SJSA1 (cell line): ENCODE measurements at places on chromosomes 1 and 21. TPM values are rescaled to one million over a fixed set of nuclear protein-coding genes. Genes with fewer than 3 reads are reported as not detected.

SLC16A4 gene
- total RNA-seq, result 7.0 and 17.4 TPM in 2 replicates

BTBD19 gene
- 0.81 and 4.0 TPM in 2 replicates for total RNA-seq

RPE65 gene
- total RNA-seq, result not detected in 2 replicates

GRCh38 chr1:107430540-107431228, 289.8 kb downstream of the NTNG1 start:
- DNase-seq, result peak; percentile 20

GRCh38 chr1:146029117-146029516, 7.6 kb upstream of the HJV start:
- no peak for DNase-seq

- DNase-seq, result no peak
These were observed 63.5 kb upstream of the KIAA1614 start for GRCh38 chr1:180849031-180849775.

DNA sequence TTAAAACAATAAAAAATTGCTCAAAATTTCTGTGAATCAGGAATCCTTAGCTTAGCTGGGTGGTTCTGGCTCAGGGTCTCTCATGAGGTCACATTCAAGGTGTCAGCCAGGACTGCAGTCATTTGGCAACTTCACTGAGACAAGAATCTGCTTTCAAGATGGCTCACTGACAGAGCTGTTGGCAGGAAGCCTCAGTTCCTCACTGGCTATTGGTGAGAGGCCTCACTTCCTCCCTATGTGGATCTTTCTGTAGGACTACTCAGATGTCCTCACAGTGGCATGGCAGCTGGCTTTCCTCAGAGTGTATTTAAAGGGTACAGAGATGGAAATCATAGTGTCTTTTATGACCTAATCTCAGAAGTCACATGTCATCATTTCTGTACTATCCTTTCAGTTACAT, 785.7 kb downstream of the ADGRL2 start:
- no peak for DNase-seq

DNA sequence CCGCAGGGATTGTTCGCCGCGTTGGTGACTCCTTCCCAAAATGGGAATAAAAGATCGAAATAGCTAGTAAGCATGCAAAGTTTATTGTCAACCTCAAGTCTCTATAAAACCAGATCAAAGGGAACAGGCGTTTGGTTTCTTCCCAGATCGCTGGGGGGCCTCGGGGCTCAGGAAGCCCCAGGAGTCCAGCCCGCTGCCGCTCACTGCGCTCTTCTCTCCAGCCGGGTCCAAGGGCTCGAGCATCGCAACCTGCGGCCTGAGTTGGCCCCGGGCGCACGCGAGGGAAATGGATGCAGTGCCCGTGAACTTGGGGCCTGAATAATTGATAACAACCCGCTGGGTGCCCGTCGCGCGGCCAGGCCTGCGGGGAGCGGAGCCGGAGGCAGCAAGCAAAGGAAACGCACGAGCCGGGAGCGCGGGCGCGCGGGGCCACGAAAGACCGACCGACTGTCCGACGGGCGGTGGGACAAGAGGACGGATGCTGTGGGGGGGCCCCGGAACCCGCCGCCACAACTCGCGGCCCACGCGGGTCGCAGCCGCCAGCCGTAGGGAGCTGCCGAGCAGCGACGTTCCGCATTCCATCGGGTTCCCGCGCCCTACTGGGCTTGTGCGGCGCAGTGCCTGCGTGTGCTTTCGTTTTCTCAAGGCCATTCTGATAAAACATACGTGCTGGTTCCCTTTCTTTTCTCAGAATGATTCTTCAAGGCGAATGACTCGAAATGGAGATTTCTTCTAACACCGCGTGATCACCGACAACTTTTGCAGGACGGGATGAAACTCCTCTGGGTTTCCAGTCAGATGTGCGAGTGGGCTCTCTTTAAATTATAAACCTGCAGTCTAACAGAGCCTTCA, 14.0 kb upstream of the ALX3 start:
- DNase-seq, result no peak

DNA sequence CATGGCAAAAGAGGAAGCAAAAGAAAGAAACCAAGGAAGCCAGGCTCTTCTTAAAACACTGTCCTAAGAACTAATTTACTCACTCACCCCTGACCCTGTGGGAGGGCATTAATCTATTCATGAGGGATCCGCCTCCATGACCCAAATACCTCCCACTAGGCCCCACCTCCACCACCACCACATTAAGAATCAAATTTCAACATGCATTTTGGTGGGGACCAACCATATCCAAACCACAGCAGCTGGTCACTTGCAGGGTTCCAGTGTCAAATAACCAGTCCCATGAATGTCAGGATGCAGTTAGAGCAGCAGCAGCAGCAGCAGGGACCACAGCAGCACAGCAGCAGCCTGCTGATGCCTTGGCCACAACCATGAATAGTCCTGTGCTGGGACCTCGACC, 83.8 kb downstream of the ZC3H11B start:
- no peak for DNase-seq

DNA sequence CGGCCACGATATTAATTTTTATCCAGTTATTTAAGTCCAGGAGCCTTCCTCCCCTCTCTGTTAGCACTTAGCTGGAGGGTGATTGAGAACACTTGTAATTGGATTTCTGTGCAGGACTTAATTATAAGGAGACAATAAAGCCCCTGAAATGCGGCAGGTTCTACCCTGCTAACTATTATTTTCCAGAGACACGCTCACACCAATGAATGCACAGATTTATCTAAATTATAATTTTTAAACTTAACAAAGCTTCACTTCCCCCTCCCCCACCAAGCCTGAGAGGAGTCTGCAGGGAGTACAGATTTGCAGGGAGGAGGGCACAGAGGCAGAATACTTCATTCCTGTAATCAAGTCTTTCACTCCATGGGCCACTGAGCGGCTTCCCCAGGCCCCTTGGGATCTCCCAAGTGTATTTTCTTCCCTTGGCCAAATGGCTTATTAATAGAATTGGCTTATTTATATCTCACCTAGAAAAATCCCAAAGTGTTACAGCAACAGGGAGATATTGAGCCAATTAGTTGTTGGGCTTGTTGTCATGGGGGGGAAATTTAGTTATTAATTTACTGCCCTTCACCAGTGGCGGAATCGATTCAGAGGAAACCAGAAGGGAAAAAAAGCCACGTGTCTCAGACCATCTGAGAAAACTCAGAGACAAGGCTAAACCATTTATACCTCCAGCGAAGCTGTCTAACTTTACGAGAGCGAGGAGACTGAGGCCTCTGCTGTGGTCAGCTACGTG, 99.0 kb upstream of the CD34 start:
- no peak for DNase-seq

DNA sequence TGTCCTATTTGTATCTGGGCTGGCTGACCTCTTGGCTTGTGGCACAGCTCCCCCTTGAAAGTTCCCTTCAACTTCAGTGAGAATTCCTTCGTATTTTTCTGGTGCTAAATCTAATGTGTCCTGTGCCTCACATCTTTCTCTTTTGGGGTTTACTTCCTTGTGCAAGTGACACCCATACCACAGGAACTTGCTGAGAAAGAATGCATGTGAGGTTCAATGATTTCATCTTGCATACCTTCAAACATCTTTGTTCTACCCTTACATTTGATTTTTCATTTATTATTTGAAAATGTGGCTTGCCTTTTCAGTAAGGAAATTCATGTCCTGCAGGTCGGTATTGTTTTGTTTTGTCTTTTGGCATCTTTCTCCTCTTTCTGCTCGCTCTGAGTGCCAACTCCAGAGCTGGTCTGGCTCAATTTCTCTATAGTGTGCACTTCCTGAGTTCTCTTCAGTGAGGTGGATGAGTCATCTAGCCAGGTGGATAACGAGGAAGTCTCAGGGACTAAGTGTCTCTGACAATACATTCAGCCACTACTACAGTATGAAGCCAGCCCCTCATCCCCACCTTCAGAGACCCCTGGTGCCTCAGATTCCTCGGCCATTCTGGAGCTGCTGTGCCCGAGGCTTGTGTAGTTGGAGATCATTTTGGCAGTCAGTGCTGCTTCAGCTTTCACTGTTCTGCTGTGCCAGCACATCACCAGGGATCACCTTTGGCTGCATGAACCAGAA, 59.5 kb downstream of the RIPK4 start:
- DNase-seq, result no peak
